ENCODE measurements at places on chromosomes 12 and 14.

GRCh38 chr12:42447371-42447786 is 121.4 kb downstream of the PPHLN1 start:
- DNase-seq: no peak

GRCh38 chr12:132236129-132236929 is 92.1 kb downstream of the NOC4L start:
- DNase-seq: no peak

DNA sequence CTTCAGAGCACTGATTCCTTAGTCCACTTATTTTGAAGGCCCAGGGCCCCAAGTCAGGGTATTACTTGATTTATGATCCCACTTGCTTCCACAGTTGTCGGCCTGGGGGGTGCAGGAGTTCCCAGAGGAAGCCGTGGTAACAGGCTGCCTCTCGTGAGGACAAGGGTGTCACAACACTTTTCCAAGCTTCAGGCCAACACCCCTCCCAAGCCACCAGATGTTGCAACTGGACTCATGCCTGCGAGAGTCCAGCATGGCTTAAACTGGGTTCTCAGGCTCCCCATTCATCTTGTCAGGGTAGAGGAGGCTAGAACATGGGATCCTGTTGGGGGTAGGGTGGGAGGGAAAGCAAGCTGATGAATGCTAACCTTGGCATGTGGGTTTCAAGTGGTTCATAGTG is 56.1 kb downstream of the BMP4 start:
- DNase-seq: no peak

DNA sequence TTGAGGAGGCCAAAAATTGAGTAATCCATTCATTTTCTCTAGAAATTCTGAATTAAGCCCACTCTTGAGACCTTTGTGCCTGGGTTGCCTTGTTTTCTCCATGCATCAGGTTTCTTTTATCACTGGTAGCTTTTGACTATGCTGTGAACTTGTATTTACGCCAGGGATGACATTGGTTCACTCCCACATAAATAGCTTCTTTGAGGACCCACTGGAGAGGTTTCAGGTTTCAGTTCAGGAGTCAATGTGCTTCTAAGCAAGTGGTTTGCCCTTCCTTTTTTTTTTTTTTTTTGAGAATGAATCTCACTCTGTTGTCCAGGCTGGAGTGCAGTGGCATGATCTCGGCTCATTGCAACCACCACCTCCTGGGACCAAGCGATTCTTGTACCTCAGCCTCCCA is 10.2 kb upstream of the SLC17A8 start:
- DNase-seq: no peak

DNA sequence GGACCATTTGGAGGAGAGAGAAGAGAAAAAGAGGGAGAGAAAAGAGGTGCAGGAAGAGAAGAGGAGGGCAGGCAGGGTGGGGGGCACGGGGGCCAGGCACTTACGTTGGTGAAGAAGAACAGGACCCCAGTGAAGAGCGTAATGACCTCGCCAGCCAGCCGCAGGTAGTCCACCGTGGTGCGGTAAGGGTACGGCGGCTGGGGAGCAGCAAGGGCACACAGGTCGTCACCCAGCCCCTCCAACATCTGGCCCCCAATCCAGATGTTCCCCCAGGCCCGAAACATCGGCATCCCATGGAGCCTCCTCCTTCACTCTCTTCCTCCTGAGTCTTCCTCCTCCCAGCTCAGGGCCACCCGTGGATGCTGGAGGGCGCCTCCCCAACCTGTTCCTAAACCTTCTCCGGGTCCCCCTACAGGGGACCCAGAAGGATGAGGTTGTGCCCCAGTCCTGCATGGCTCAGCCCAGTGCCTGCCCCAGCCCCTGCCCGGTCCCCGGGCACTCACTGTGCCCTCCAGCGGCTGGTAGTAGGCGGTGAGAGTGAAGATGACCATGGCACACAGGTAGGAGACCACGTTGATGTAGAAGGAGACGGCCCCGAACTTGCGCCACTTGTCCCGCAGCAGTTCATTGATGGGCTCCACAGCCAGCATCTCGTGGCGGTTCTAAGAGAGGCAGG is 39.2 kb downstream of the TRPV4 start:
- no peak for DNase-seq

GRCh38 chr14:52091928-52092327 is 23.1 kb upstream of the NID2 start:
- DNase-seq: no peak

DNA sequence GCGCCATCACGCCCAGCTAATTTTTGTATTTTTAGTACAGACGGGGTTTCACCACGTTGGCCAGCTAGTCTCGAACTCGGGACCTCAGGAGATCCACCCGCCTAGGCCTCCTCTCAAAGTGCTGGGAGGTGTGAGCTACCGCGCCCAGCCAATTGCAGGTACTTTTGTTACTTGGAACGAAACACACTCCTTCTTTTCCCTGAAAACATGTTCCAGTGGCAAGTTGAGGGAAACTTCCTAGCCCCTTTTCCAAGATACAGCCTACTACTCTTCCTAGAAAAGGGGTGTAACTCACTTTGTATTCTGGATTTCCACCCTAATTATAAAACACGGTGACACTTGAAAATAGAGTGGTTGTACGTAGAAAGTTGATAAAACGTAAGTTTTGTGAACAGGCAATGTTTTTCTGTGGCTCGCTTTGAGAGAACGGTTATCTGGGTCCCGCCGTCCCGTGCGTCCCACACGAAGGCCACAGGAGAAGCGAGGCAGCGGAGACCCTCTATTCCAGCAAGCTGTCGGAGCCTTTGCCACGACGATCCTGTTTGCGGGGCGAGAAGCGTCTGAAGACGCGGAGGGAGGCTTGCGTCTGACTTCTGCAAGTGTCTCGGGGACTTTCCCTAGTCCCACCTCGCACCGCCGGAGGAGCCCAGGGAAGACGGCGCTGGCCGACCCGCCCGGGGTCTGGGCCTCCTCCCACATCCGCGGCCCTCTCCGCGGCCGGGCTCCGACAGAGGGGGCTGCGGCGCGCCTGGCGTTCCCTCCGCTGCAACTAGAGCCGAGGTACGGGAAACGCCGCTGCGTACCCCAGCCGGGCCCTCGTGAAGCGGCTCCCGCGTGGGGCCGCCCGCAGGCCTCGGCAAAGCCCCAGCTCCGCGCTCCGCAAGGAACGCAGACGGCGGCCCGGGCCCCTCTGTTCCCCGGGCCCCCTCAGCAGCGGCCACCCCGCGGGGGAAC is 745 bp downstream of the CDCA4 start:
- no peak for DNase-seq

DNA sequence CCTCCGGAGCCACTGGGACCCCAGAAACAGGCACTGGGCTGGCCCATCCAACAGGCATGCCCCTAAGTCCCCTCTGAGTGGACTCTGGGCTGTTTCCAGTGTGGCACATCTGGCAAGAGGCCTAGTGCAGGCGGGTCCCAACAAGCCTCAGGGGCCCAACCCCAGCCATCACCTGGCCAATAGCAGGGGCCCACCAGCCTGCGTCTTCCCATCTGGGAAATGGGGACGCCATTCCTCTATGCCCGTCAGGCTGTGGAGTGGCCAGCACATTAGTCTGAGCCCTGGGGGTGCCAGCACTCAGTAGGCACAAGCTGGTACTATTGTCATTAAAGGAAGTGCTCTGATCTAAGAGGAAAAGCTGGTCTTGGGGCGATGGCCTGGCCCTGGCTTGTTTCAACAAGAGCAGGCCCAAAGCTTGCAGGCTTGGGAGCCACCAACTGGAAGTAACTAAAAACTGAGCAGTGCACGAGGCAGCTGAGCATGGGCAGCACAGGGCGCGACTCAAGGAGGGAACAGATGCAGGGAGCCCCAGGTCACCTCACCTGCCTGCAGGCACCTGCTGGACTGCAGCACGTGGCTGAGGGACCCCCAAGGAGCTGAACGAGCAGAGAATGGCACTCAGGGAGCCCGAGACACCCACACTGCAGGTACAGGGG is 8.4 kb downstream of the DEGS2 start:
- DNase-seq: no peak

GRCh38 chr12:116303929-116304328 is 26.4 kb upstream of the MED13L start:
- no peak for DNase-seq

DNA sequence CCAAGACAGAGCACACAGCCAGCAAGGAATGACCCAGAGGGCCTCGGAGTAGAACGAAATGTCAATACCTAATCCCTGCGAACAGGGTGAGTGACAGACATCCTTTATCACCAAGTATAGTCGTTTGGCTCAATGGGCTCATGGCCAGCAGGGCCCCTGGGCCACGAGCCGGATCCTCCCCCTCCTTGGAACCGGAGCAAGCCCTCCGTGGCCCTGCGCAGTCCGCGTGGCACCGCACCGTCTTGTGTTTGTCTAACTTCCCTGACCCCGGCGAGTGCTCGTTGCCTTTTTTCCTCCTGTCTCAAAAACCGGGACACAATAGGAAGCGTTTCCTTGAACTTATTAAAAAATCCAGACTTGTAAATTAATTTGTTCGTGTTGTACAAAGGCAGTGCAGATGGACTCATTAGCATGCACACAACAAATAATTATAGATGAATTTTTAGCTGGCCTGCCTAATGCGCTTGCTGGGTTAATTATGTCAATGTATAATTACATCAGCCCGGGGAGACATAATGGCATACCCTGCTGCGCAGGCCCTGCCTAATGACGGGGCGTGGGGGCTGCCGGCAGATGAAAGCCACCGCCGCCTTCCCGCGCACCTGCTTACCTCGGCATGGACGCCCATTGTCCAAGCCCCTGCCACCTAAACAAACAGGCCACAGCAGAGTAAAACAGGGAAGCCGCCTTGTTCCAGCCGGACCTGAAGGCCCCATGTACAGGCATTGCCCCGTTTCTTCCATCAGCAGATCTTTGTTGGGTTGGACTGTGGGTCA is 81.6 kb downstream of the PHETA1 start:
- no peak for DNase-seq

DNA sequence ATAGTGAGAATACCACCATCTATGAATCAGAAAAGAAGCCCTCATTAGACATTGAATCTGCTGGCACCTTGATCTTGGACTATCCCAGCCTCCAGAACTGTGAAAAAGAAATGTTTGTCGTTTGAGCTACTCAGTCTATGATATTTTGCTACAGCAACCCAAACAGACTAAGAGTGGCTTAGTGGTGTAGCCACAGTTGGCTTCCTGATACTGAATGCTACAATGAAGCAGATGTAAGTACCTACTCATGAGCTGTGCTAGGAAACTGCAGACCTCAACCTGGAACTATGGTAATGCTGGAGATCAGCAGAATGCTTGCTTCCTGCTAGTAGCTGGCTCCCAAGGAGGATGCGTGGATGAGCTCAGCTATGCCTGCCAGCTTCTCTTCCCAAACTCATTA is 268.6 kb upstream of the CRY1 start:
- no peak for DNase-seq
